Activated T-cell treated with anti-CD3 and anti-CD28 coated beads for 1 hour (primary cell): ENCODE measurements at places on chromosomes 13 and 19.

DNA sequence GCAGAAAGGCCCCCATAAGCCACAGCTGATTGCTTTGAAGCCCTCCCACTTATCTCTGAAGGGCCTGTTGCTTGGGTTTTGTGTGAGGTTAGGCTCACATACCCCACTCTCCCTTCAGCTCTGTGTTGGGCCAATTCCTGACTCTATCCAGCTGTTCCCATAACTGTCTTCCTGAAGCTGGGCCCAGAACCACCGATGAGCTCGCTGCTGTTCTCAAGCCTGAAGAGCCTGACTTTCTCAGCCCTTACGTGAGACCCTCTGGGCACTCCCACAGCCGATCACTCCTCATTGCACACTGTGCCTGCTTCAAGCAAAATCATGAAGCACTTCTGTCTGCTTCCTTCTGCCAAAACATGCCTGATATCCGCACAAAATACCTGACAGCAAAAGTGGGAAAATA lies 124.1 kb downstream of the CRYL1 start:
- no peak for DNase-seq

DNA sequence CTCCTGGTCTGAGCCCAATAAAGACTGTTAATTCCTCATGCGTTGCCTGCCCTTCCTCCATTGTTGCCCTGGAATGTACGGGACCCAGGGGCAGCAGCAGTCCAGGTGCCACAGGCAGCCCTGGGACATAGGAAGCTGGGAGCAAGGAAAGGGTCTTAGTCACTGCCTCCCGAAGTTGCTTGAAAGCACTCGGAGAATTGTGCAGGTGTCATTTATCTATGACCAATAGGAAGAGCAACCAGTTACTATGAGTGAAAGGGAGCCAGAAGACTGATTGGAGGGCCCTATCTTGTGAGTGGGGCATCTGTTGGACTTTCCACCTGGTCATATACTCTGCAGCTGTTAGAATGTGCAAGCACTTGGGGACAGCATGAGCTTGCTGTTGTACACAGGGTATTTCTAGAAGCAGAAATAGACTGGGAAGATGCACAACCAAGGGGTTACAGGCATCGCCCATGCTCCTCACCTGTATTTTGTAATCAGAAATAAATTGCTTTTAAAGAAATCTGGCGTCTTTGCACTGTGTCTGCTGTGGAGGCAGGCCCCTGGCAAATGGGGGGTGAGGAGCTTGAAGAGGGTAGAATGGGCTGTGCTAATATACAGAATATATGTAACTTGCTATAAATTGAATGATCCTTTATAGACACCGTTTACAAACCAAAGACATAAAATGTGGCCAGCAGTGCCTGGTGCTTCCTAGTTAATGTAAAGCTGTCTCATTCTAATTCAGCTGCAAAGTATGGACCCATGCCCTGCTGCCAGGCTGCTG lies 4.2 kb upstream of the RPS11 start:
- no peak for DNase-seq

GRCh38 chr13:92656648-92657047 lies 570.0 kb upstream of the GPC6 start:
- no peak for DNase-seq

DNA sequence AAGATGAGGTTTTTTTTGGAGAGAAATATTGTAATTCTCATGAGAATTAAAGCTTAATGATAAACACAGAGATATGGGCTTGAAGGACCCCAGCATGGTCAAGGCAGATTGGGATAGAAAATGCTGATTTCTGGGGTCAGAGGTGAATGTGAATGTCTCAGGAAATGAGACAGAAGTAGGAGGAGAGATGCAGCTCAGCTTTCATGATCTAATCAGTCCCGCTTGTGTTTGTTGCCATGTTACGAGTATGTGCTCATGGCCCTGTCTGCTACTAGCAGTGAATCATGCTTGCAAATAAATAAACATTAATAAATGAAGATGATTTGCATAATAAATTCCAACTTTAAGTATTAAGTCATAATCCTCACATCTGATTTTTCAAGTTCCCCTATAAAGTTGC lies 23.0 kb upstream of the NDFIP2 start:
- DNase-seq, result no peak

DNA sequence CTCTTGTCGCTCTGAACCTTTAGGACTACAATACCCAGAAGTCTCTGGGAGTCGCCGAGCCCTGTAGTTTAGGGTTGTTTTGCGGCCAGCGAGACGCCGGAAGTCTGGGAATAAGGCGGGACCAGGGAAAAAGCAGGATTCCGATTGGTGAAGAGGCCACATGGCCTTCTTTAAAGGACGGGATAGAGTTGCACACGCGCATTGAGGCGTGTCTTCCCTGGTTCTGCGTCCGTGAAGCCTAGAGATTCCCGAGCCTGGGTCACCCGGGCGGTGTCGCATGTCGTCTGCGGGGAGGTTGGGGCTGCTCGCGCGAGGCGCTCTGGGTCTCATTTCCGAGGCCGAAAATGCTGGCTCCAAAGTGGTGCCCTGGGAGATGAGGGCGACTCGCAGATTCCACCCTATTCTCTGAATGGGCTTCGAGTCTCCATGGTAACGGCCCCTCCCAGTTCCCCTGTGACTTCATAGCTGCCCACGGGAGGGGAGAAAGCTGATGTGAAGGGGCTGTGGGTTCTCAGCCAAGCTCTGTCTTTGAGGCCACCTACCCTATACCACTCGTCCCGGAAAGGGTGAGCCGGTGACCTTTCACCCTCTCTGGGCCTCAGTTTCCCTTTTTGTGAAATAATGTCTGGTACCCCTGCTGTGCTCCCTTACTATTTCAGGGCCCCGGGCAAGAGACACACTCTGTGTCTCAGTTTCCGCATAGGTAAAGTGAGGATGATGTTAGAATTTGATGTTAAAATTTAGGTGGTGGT lies 614 bp upstream of the ZSCAN5A start:
- peak; percentile 80 for DNase-seq

GRCh38 chr13:98941536-98941935 lies 36.3 kb downstream of the DOCK9 start:
- DNase-seq, result no peak

- DNase-seq, result no peak
Observed at GRCh38 chr19:30590596-30591229, 218.5 kb downstream of the ZNF536 start.

DNA sequence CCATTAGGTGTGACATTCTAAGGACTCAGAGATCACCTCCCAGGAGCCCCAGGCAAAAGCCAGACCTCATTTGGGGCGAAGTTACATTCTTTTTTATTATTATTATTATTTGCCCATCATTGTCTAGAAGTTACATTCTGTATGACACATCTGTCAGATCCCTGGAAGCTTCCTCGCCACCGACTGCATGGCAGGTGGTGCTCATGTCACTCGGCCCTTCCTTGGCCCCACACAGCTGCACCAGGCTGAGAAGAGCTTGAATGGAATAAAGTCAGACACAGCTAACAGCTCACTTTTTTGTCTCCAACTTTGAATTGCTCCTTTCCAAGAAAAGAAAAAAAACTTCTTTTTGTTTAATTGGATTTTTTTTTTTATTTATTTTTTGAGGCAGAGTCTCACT lies 41.4 kb upstream of the LDLR start:
- no peak for DNase-seq

- no peak for DNase-seq
Observed at GRCh38 chr19:1166872-1167573, 7.0 kb downstream of the SBNO2 start.

GRCh38 chr13:110250258-110250891 lies 56.6 kb downstream of the COL4A1 start:
- no peak for DNase-seq

DNA sequence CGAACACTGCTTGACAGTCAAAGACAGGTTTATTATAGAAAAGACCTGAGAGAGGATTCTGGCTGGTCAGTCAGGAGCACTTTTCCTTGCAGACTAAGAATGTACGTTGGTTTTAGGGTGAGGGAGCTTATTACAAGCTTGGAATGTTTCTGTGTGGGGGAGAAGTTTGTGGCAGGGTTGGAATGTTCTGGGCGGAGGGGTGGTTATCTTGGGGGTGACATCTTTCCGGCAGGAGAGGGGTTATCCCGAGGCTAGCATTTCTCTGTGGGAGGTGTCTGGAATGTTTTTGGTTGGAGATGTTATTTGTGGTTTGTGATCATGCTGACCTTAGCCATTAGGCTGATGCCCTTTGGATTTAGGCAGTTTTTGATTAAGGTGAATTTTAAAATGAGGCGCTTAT lies 61.8 kb downstream of the ZNF136 start:
- DNase-seq, result no peak

DNA sequence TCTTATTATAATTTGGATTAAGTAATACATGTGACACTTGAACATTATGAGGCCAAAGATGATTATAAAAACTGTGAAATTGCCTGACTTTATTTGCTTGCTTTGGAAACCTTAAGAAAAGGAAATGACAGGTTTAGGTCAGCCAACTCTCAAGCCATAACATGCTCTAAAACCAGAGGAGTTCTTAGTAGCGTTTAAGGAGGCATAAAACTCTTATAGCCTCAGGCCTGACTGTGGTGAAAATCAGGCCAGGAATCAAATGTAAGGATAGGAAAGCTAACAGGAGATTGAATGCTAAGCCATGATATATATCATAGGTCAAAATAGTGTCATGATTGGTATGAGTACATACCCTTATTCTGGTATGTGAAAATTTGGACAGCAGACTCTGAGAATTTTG lies 1142.4 kb upstream of the MIR17HG start:
- no peak for DNase-seq

GRCh38 chr13:43006893-43007631 lies 15.0 kb upstream of the EPSTI1 start:
- DNase-seq, result no peak

- no peak for DNase-seq
Observed at GRCh38 chr13:26853323-26853722, 92.7 kb upstream of the GPR12 start.

DNA sequence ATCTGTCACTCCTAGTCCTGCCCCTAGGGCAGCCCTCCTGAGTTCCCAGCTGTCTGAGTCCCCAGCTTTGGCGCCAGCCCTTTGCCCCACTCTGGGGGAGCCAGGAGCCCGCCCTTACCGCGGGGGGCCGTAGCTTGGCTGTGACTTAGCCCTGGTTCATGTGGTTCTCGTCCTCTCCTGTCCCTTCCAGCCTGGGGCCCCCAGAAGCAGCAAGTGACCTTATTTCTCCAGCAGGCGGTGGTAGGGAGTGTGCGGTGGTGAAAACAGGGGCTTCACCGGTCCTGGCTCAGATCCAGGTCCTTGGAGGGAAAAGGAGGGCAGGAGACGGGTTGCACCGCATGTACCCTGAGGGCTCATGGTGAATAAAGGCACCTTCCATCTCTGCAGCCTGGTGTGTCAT lies 7.9 kb downstream of the GIPC3 start:
- DNase-seq, result no peak

GRCh38 chr13:64680739-64681138 lies 2549.4 kb downstream of the PCDH9 start:
- no peak for DNase-seq

DNA sequence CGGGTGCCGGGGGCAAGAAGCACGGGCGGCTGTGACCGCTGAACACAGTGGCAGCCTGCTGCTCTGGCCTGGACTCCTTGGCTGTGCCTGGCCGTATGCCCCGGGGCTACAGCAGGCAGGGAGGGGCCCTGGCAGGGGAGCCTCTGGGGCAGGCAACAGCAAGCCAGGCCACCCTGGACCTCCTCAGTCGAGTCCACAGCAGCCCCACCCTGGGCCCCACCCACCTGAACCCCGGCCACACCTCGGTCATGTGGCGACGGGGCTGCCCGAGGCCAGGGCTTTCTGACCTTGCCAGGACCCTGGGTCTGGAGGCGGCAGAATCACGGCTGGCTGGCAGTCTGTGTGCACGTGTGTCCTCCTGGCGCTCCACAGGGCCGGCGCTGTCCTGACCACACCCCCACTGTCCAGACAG lies 8.7 kb downstream of the CILP2 start:
- no peak for DNase-seq

GRCh38 chr13:30968846-30969245 lies 36.4 kb downstream of the TEX26 start:
- DNase-seq, result no peak

DNA sequence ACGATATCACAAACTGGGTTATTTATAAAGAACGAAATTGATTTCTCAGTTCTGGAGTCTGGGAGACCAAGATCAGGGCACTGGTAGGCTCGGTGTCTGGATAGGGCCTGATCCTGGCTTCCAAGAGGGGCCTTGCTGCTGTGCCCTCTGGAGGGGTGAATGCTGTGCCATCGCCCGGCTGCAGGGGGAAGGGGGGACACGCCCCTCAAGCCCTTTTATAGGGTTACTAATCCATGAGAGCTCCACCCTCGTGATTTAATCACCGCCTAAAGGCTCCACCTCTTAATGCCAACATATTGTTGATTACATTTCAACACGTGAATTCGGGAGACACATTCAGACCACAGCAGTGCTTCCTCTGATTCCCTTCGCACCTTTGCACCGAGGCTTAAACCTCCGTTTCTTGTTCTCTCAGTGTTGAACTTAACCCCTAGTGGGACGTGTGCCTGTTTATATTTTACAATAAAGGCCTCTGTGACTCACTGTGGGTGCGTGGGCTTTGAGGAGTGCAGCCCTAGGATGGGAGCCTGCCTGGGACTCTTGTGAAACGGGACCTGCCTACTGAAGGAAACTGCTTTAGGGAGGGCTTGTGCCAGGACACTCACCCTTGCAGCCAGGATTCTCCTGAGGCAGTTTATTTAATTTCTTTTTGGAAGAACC lies 52.4 kb upstream of the SPATA13 start:
- no peak for DNase-seq

GRCh38 chr19:52722062-52723003 lies 12.5 kb downstream of the ZNF611 start:
- DNase-seq, result no peak

GRCh38 chr13:43326100-43326499 lies 302.7 kb downstream of the DNAJC15 start:
- no peak for DNase-seq

GRCh38 chr13:44876782-44877324 lies 112.4 kb downstream of the NUFIP1 start:
- no peak for DNase-seq

- DNase-seq, result no peak
Observed at GRCh38 chr13:108834193-108834592, 204.8 kb downstream of the MYO16 start.

- DNase-seq, result no peak
Observed at GRCh38 chr13:94550062-94550738, 45.8 kb downstream of the TGDS start.

- DNase-seq, result peak; percentile 37
Observed at GRCh38 chr13:73708393-73708985, 425.7 kb downstream of the KLF12 start.

DNA sequence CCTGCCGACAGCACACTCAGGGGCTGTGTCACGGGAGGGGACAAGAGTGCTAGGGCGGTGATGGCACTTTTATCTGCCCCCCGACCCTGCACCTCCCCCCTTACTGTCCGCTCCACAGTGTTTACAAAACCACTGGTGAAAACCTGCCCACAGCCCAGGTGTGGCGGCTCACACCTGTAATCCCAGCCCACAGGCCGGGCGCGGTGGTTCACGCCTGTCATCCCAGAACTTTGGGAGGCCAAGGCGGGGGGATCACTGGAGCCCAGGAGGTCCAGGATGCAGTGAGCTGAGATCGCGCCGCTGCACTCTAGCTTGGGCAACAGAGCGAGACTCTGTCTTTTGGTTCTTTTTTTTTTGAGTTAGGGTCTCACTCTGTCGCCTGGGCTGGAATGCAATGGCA lies 11.8 kb downstream of the LINGO3 start:
- DNase-seq, result no peak

- DNase-seq, result peak; percentile 37
Observed at GRCh38 chr19:6773323-6773931, 919 bp downstream of the VAV1 start.
